ENCODE measurements at places on chromosomes 16 and 17. TPM values are rescaled to one million over a fixed set of nuclear protein-coding genes. Genes with fewer than 3 reads are reported as not detected.

PTRH2 gene
- total RNA-seq, result 54.6 TPM

CCL1 gene
- total RNA-seq, result not detected

ITGAL gene
- total RNA-seq, result not detected

PMFBP1 gene
- 0.31 TPM for total RNA-seq

PDF gene
- total RNA-seq, result 21.2 TPM

OTOA gene
- total RNA-seq, result not detected

CIBAR2 gene
- not detected for total RNA-seq

CHST6 gene
- 3.0 TPM for total RNA-seq

TMEM114 gene
- not detected for total RNA-seq

SLC2A4 gene
- 0.08 TPM for total RNA-seq

OR4D1 gene
- total RNA-seq, result not detected

TSNAXIP1 gene
- not detected for total RNA-seq

LAT gene
- not detected for total RNA-seq

EXOC3L1 gene
- 0.08 TPM for total RNA-seq

CDH5 gene
- total RNA-seq, result 0.08 TPM

HEATR3 gene
- 16.8 TPM for total RNA-seq

INO80E gene
- total RNA-seq, result 58.2 TPM

ALOXE3 gene
- total RNA-seq, result 1.0 TPM

Measured in hair follicular keratinocyte (primary cell).